ENCODE measurements at places on chromosomes 16 and 17.

DNA sequence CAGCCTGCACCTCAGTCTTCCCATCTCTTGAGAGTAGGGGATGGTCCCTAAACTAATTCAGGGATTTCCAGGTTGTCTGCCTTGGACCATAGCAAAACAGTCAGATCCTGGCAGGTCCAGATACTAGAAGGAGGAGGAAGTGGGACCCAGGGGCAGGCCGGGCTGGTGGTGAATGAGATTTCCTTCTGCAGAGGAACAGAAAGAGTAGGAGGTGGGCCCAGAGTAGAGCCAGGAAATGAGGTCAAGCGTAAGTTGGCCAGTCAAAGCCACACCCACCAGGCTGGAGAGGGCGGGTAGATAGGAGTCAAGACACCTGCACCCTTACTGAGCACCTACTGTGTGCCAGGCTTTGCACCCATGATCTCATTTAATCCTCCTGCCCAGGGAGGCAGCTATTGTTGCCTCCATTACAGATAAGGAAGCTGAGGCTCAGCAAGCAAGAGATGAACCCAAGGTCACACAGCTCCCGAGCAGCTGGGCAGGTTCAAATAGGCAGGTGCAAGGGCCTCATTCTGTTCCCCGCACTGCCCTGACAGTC, 2.6 kb downstream of the CDH5 start:
- DNase-seq = no peak

- no peak for DNase-seq
Measured at GRCh38 chr16:51450376-51450775, 299.3 kb upstream of the SALL1 start.

DNA sequence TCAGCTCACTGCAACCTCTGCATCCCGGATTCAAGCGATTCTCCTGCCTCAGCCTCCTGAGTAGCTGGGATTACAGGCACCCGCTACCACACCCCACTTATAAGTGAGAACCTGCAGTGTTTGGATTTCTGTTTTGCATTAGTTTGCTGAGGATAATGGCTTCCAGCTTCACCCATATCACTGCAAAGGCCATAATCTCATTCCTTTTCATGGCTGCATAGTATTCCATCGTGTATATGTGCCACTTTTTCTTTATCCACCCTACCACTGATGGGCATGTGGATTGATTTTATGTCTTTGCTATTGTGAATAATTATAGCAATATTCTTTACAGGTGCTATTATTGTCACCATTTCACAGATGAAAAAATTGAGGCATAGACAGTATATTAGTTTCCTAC, 301.0 kb upstream of the MAF start:
- DNase-seq = no peak

DNA sequence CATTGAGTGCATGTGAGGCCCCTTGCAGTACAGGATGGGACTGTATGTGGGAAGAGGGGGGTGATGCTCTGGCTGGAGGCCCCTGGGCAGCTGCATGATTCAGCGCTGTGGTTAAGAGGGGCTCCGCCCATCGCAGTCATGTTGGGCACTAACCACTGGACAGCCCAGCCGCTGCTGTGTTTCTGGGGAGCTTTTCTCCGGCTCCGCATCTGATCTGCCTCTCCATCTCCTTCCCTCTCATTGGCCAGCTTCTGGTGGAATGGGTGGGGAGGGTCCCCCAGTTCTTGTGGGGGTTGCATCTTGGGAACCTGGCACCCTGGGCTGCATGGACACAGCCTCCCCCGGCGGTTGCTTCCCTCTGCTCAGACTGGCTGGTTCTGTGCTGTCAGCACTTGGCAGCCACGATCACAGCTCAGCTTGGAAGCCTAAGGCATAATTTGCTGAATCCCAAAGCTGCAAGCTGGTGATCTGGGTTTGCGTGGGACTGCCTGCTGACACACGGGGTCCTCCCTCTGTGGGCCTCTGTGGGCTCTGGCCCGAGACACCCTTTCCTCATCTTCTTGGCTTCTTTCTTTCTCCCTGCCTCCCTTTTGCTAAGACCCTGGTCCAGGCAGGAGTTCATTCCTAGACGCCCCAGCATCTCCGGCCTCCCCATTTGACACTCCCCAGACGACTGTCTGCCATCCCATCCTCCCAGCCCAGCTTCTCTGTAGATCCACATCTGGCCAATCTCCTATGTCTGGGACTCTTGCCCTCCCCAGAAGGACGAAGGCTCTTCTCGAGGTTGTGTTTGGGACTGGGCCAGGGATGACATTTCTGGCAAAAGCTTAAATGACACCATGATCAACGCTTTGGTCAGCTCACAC, 168.3 kb downstream of the SEC14L1 start:
- no peak for DNase-seq
